ENCODE measurements at places on chromosomes 5 and 9.
A peak's percentile ranks its signal among the peaks of the same experiment; 100 is the strongest.

GRCh38 chr5:68032216-68032762 is 183.3 kb upstream of the PIK3R1 start:
- no peak for DNase-seq

GRCh38 chr5:109468288-109468676 is 58.5 kb upstream of the PJA2 start:
- no peak for DNase-seq

DNA sequence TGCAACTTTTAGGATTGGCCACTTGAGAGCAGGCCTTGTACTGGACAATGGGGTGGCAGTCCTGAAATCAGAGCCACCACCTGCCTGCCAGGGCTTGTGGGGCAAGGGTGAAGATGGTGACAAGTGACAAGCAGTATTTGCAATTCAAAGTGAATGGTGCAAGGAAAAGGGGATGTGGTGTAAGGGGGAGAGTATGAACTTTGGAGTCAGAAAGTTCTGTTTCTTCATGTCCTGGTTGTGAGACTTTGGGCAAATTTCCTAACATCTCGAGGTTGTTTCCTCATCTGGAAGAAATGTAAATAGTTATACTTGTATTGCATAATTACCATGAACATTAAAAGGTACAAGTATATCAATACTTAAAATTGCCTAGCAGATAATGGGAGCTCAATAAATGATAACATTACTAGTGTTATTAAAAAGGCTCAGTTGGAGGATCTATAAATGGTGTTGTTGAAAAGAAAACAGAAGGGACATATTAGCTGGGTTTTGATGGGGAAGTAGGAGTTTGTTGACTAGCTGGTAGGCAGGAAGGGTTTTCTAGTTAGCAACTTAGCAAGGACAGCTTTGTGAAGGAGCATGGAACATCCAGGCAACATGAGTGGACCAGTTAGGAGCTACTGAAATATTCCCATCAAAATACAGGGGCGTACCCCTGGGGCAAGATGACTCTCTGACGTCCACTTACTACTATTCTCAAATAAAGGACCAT is 21.3 kb upstream of the MEGF9 start:
- no peak for DNase-seq

DNA sequence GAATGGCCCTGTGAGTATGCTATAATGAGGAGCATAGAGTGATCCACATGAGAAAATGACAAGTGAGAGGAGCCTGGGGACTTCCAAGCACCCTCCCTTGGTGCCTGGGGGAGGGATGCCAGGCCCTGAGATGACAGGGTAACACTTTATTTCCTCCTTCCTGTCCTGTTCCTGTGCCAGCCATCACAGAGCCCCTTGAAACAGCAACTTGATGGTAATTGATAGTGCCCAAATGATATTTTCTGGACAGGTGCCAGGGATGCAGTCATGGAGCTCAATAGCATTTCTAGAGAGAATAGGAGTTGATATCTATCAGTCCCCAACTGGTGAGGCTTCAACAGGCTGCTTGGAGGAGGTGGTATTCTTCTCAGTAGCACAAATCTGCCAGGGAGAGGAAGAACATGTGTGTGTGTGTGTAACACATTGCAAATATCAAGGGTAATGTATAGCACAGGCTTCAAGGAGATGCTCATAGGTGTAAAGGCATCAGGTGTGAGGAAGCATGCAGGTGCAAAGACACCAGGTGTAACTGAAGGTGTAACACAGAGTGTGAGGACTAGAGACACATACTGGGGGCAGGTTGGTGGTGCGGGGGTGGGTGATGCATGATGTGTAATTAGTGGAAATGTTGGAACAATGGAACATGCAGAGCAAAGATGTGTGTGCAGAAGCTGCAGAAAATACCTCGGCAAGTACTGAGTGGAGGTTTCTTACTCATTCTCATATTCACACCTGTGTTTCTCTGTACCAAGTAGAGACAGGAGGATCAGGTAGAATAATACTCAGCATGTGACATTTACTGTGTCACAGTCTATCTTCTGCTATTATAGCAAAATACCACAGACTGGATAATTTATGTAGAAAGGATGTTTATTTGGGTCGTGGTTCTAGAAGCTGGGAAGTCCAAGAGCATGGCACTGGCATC is 18.1 kb upstream of the WWC1 start:
- DNase-seq: no peak

- DNase-seq: no peak
Measured at GRCh38 chr5:39986614-39987013, 561.8 kb upstream of the DAB2 start.

DNA sequence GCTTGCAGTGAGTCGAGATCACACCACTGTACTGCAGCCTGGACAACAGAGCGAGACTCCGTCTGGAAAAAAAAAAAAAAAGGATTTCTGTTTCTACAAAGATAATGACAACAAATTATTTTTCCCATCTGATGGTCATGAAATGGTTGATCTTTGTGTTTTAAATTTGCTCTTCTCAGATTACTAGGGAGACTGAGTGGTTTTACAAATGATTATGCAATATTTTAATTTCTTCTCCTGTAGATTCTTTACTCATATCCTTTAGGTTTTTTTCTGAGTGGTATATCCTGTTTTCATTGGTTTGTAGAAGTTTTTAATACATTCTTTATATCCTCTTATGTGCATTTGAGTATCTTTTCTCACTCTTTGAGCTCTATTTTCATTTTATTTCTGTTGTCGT is 20.6 kb upstream of the AUH start:
- DNase-seq: no peak

GRCh38 chr5:170226661-170227060 is 6.1 kb upstream of the C5orf58 start:
- DNase-seq: no peak

GRCh38 chr9:126471084-126471624 is 142.6 kb upstream of the LMX1B start:
- peak; percentile 91 for DNase-seq

GRCh38 chr5:6568889-6569288 is 64.0 kb downstream of the NSUN2 start:
- no peak for DNase-seq

GRCh38 chr5:17234374-17234773 is 16.9 kb downstream of the BASP1 start:
- no peak for DNase-seq

DNA sequence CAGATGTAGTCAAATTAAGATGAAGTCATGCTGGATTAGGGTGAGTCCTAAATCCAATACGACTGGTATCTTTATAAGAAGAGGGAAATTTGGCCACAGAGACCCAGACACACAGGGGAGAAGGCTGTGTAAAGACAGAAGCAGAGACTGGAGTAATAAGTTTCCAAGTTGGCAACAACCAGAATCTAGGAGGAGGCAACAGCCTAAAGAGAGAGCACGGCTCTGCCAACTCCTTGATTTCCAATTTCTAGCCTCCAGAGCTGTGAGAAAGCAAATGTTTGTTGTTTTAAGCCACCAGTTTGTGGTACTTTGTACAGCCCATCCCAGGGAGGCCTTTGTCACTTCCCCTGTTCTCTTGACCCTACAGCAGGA is 74.4 kb downstream of the ATG10 start:
- DNase-seq: no peak

DNA sequence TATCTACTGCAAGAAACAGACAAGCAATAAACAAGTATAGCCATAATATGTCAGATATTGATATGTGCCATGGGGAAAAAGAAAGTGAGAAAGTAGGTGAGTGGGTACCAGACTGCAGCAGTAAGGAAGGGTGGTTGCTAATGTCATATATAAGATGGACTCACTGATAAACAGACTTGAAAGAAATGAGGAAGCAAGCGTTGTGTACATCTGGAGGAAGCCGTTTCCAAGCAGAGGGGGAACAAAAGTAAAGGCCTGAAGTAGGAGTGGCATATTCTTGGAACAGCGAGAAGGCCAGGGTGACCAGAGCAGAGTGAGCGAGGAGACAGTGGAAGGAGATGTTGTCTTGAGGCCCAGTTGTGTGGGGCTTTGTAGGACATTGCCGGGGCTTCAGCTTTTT is 142.2 kb upstream of the MAP3K1 start:
- DNase-seq: no peak

- DNase-seq: no peak
Measured at GRCh38 chr5:136655468-136655867, 290.1 kb upstream of the TRPC7 start.

DNA sequence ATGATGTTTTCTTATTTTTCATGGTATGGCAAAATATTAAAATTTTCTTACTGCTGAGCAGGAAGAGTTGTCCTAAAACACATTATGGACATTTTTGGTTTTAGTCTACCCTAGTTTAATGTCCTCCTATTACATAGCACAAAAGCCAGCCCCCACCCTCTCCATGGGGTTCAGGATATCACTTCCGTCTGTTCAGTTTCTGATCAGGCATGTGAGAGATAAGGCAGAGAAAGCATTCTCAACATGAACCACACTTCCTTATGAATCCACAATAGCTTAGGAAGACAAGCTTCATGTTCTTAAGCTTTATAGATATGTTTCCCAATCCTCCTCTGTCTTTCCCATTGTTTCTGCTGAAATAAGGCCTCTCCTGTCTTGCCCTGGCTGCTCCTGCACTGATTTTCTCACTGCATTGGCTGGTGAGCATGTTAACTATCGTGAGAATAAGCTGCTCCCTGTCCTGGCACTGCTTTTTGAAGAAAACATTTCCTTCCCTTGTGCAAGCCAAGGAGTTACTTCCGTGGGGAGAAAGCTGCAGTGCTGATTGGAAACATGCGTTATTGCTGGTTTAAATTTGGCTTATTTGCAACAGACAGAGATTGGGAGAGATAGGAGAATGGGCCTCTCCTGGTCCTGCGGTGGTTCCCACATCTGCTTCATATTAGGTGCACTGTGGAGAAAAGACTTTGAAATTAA is 260.3 kb upstream of the RPS23 start:
- peak; percentile 80 for DNase-seq

DNA sequence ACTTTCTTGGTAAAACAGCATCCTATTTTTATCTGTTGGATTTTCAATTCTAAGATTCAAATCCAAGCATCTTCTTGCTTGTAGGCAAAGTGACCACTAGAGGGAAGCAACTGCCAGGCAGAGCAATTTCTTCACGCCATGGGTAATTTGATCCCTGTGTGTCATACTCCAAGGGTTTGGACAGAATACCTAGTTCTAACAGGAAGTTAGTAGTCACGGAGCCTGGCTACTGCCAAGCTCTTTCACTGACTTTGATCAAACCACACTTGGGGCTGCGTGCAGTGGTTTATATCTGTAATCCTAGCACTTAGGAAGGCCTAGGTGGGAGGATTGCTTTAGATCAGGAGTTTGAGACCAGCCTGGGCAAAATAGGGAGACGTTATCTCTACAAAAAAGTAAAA is 473.6 kb upstream of the TNC start:
- peak; percentile 98 for DNase-seq

DNA sequence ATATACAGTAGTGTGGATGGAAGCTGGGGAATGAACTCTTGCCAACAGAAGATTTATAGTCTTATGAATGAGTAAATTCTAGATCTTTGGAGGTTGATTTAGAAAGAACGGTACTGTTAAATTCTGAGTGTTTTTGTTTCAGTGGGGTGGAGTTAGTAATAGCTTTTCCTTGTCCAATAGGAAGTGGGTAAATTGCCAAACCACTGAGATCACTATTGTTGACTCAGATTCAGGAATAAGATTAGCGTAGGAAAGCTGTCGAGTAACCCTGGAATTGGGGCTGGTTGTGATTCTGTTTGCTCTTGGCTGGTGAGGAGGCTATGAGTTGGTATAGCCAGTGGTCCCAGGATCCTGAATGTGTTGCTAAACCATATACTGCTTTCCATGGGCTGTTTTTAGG is 155.6 kb downstream of the ARHGAP26 start:
- DNase-seq: peak; percentile 73

GRCh38 chr9:70085241-70085640 is 41.6 kb downstream of the MAMDC2 start:
- DNase-seq: peak; percentile 41

DNA sequence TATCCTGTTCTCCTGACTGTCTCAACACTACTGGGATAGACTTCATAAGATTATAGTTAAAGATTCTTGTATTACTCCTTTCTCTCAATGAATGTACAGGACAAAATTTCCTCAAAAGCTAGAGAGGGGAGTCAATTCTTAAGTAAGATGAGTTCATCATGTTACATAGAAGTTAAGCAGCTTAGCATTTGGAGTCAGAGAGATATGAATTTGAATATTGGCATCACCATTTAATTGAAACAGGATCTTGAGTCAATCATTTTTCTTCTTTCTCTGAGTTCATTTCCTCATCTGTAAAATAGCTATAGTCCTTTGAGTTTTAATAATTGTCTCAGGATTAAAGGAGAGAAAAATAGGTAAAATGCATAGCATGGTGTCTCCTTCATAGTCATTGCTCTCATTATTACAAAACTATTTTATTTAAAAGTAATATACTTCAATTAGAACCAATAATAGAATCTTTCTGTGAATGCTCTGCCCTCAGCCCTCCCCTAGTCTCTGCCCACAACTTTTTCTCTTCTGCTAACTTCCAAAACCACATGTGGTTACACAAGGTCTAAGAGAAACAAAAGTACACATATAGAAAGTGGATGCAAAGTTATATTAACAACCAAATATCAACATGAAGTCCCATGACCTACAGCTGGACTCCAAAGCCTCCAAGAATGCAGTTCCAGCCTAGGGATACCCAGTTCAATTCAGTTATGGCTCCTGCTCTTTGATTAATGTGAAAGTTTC is 265.6 kb downstream of the TLE1 start:
- no peak for DNase-seq

GRCh38 chr5:930866-931265 is 38.2 kb downstream of the TRIP13 start:
- peak; percentile 41 for DNase-seq

DNA sequence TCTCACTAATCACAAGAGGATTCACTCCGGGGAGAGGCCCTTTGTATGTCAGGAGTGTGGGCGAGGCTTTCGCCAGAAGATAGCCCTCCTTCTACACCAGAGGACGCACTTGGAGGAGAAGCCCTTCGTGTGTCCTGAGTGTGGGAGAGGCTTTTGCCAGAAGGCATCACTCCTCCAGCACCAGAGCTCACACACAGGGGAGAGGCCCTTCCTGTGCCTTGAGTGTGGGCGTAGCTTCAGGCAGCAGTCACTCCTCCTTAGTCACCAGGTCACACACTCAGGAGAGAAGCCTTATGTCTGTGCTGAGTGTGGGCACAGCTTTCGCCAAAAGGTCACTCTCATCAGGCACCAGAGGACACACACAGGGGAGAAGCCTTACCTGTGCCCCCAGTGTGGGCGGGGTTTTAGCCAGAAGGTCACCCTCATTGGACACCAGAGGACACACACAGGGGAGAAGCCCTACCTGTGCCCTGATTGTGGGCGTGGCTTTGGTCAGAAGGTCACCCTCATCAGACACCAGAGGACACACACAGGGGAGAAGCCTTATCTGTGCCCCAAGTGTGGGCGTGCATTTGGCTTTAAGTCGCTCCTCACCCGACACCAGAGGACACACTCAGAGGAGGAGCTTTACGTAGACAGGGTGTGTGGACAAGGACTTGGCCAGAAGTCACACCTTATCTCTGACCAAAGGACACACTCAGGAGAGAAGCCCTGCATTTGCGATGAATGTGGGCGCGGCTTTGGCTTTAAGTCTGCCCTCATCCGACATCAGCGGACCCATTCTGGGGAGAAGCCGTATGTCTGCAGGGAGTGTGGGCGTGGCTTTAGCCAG is 27.8 kb downstream of the NUTM2F start:
- no peak for DNase-seq

GRCh38 chr9:132559711-132560110 is 22.7 kb upstream of the BARHL1 start:
- peak; percentile 40 for DNase-seq

All from RPMI7951 (cell line).